ENCODE measurements at places on chromosomes 16 and 17. TPM values are rescaled to one million over a fixed set of nuclear protein-coding genes. Genes with fewer than 3 reads are reported as not detected.

DNA sequence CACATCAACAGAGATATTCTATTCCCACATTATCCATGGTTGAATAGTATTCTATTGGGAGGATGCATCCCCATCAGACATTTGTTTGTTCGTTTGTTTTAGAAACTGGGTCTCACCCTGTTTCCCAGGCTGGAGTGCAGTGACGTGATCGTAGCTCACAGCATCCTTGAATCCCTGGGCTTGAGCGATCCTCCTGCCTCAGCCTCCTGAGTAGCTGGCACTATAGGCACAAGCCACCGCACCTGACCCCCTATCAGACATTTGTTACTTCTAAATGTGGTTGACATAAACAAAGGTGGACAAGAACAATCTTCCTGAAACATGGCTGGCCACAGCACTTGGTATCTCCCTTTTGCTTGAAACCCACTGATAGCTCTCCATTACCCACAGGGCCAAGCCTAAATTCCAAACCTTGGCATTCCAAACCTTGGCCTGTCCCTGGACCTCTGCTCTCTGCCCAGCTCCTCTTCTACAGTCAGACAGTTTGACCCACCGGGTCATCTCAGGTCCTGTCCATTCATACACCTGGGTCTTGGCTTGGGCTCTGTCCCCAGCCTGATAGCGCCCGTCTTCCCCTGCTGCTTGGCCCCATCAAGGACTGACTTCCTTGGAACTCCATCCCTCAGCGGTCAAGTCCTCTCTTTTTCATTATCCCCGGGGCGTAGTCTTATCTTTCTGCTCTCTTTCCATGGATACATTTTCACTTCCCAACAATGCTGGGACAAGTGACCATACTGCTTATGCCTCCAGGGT lies 1.5 kb upstream of the PRR29 start:
- DNase-seq = no peak

Gene TBX4
- total RNA-seq = 53.7 TPM

DNA sequence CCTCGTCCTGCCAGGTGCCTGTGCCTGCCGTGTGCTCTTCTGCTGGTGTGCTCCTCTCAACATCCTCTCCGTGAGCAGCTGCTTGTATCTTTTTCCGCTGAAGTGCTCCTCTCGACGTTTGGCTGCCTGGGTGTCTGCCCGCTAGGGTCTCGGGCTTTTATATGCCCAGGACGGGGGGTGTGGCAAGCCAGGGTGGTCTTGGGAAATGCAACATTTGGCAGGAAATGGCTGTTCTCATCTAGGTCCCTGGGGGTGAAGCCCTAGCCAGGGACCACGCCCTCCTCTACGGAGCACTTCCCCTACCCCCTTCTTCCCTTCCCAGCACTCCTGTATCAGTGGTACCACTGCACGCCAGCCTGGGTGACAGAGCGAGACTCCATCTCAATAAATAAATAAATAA lies 49.4 kb downstream of the IQCK start:
- DNase-seq = no peak

GRCh38 chr16:81688182-81688581 lies 90.9 kb upstream of the PLCG2 start:
- no peak for DNase-seq

Gene SEZ6L2
- 6.4 TPM for total RNA-seq

Gene TMEM106A
- total RNA-seq = 22.4 TPM

Gene MPV17L
- 1.0 TPM for total RNA-seq

- no peak for DNase-seq
Measured at GRCh38 chr17:17960500-17961030, 11.6 kb downstream of the TOM1L2 start.

DNA sequence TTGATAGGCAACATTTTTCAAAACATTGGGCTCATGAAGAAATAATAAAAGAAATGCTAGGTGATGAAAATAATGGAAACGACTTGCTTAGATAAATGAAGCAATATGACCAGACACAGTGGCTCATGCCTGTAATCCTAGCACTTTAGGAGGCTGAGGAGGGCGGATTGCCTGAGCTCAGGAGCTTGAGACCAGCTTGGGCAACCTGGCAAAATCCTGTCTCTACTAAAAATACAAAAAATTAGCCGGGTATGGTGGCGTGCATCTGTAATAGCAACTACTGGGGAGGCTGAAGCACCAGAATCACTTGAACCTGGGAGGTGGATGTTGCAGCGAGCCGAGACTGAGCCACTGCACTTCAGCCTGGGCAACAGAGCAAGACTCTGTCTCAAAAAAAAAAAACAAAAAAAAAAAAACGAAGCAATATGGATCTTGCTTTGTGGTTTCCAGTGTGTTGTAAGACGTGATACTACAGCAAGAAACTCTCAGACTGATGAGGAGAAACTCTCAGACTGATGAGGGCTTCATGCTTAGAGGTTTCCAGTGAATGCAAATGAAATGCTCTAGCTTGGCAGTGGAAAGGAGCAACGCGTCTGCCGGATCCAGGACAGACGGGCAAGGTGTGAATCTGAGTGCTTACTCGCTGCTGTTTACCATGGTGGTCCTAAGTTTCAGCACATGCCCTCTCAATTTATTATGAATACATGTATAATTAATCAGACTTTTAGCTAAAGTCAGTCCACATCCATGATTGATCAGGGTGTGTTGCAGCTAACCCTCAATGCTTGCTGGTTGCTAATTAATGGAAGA lies 11.5 kb upstream of the IGF2BP1 start:
- DNase-seq = no peak

GRCh38 chr17:77782201-77782600 lies 176.3 kb upstream of the TNRC6C start:
- DNase-seq = no peak

Measured in lung (tissue), 17 donors.